Activated CD4-positive, alpha-beta T cell treated with anti-CD3 and anti-CD28 coated beads, Interleukin-2, amount 10 ng/mL, durations not matched to agents 7 days and 5 days (primary cell): ENCODE measurements at places on chromosomes 5 and 9. TPM values are rescaled to one million over a fixed set of nuclear protein-coding genes. Genes with fewer than 3 reads are reported as not detected.

GRCh38 chr5:135971701-135972100 lies 16.9 kb upstream of the LECT2 start:
- no peak overlapping the region for H3K4me3 ChIP-seq
- no peaks in the 10 kb centered on the region for H3K36me3 ChIP-seq
- no peak overlapping the region for H3K27ac ChIP-seq
- H3K4me1 ChIP-seq = no peaks in the 10 kb centered on the region
- peaks cover 31% of the 10 kb centered on the region for H3K27me3 ChIP-seq
- DNase-seq = no peak

Gene FLT4
- total RNA-seq = 0.25 TPM

- no peak for DNase-seq
- H3K27ac ChIP-seq = no peak overlapping the region
- H3K4me1 ChIP-seq = peaks cover 18% of the 10 kb centered on the region
- no peaks in the 10 kb centered on the region for H3K27me3 ChIP-seq
- H3K36me3 ChIP-seq = no peaks in the 10 kb centered on the region
These were observed 179.8 kb downstream of the FGF1 start for GRCh38 chr5:142506046-142506445.

- no peak overlapping the region for H3K27ac ChIP-seq
- peaks cover 41% of the 10 kb centered on the region for H3K4me1 ChIP-seq
- no peaks in the 10 kb centered on the region for H3K27me3 ChIP-seq
- DNase-seq = no peak
These were observed 56.7 kb downstream of the MAPKAP1 start for GRCh38 chr9:125650271-125650737.

Gene DDX4
- total RNA-seq = 0.50 TPM

Gene ELOVL7
- 0.99 TPM for total RNA-seq

Gene FRRS1L
- total RNA-seq = not detected

GRCh38 chr5:22344000-22344399 lies 509.1 kb downstream of the CDH12 start:
- DNase-seq = no peak
- H3K4me1 ChIP-seq = no peaks in the 10 kb centered on the region
- H3K4me3 ChIP-seq = no peak overlapping the region
- no peaks in the 10 kb centered on the region for H3K36me3 ChIP-seq

Gene C1QTNF2
- not detected for total RNA-seq

Gene SLC45A2
- 0.19 TPM for total RNA-seq

DNA sequence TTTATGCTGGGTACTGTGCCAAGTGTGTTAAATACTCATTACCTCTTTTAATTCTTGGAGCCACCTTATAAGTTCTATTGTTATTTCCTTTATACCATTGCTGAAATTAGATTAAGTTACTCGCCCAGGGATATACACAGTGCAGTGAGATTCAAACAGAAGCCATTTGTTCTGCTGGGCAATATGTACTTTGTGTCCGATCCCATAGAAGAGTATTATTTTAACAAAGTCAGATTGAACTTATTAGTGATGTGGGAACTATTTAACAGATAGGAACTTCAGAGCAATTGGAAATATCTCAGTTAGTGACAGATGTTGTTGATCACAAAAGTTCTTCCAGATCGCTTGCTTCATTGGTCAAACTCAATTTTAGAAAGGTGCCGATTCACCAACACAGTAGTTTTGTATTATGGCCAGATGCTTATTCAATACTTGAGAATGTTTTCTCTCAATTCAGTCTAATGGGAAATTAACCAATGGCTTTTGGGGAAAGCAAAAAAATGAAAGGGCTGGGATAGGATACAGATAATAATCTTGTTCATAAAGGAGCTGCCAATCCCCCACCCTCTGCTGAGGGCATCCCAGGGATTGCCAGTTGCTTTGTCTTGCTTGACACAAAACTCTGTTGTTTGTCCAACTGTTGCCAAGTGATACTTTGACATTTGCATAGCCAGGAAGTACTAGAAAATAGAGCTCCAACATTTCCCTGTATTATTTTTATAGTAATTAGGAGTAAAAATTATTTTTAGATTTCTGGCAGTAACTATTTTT lies 94.8 kb upstream of the SEMA6A start:
- H3K27me3 ChIP-seq = no peaks in the 10 kb centered on the region
- no peak overlapping the region for H3K27ac ChIP-seq
- DNase-seq = no peak
- no peaks in the 10 kb centered on the region for H3K36me3 ChIP-seq
- H3K4me3 ChIP-seq = no peak overlapping the region
